ENCODE measurements at places on chromosomes 1 and 21.

DNA sequence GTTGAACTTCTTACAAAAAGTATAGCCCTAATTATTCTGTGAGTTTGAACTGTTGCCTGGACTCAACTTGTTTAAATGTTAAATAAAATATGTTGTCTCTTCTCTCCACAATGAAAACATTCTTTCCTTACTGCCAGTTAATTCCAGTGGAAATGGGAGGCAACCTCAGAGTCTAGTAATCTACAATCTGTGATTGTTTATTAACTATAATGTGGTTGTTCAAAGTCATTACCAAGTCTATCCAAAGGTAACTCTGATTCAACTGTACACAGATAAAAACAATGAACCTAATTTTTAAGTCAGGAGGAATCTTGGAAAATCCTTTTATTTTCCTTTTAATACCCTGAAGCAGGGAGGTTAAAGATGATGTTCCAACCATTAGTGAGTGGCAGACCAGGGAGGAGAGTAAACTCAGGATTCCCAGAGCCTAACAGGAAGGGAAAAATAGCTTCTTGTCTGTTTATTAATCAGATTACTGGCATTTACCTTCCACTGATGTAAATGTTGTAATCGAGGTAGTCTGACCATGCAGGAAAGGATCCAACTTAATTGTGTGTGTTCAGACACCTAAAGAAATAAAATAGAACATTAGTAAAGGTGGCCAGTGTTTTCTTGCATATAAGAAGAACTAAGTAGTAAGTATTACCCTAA is 57.1 kb upstream of the TBX15 start:
- no peak for DNase-seq

GRCh38 chr1:29650476-29650875 is 414.2 kb downstream of the PTPRU start:
- DNase-seq = no peak

DNA sequence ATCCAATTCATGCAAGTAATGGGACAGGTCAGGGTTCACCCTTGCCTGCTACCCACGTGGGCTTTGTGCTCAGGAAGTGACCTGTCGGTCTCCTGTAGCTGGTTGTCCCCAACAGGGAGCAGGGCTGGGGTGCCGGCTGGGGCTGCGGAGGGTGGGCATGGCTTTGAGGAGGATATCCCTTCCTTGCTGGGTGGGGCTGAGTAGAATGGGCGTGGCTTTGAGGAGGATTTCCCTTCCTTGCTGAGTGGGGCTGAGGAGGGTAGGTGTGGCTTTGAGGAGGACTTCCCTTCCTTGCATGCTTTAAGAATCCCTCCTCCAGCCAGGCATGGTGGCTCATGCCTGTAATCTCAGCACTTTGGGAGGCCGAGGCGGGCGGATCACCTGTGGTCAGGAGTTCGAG is 151.3 kb downstream of the CLIC6 start:
- no peak for DNase-seq

- no peak for DNase-seq
Observed at GRCh38 chr21:37530901-37531351, 164.4 kb downstream of the DYRK1A start.

DNA sequence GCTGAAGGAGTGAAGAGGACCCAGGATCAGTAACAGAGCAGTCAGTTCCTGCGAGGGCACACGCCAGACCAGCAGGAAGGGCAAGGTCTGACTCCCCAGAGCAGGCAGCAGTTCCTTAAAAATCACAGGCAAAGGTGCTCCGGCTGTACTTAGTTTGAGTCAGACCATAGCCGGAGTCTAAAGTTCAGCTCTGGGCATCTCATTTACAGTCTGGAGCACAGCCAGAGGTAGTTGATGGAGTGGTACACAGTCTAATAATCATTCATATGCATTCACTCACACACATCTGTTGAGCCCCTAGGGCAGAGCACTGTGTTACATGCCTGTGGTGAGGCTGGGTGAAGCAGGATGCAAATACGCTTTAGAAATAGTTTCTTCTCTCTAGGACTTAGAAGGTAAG is 7.3 kb upstream of the AMIGO1 start:
- no peak for DNase-seq

DNA sequence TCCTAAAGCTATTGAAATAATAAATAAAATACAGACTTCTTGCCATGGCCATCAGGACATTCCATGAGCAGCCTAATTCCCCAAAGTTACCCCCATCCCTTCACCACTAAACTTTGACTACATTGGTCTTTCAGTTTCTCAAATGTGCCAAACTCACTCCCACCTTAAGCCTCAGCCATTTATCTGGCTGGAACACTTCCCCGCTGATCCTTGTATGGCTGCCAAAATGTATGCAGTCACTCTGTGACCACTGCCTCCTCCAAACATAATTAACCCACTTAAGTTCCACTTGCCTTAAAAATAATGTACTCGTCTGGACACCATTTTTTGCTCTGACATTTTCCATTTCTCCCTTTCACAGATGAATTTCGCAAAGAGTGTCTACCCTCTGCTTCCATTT is 407.4 kb downstream of the NTNG1 start:
- no peak for DNase-seq

GRCh38 chr1:21149855-21150432 is 26.8 kb downstream of the EIF4G3 start:
- DNase-seq = no peak

- DNase-seq = no peak
Observed at GRCh38 chr1:13836631-13837030, 136.6 kb downstream of the PRDM2 start.

GRCh38 chr1:109391157-109391556 is 6.6 kb downstream of the SORT1 start:
- no peak for DNase-seq

DNA sequence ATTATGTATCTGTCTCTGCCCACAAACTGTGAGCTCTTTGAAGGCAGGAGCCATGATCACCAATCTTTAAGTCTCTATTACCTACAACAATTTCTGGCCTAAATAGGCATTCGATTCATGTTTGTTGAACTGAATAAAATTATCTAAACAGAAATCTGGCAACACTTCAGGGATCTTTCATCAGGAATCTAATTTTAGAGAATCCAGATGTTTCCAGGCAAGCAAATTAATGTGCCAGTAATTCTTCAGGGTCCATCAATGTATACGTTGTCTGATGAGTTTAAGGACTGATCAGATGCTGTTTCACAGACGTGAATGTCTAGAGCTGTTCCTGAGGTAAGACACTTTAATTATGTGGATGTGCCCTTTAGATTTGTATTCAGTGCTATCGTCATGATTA is 524.4 kb downstream of the PTPRC start:
- DNase-seq = no peak

DNA sequence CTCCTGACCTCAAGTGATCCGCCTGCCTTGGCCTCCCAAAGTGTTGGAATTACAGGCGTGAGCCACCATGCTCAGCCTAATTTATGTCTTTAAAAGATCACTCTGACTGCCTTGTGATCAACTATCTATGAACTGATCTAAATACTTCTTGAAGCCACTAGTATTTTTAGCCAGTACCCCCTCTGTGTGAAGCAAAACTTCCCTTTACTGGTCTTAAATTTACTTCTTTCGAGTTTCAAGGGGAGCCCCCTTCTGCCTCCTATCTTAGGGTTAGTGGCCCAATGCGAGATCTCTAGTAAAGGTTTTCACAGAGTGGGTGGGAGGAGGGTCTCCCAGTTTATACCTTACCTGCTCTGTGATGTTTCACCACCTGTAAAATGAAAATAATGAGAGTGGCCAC is 66.1 kb upstream of the RPL11 start:
- DNase-seq = no peak

DNA sequence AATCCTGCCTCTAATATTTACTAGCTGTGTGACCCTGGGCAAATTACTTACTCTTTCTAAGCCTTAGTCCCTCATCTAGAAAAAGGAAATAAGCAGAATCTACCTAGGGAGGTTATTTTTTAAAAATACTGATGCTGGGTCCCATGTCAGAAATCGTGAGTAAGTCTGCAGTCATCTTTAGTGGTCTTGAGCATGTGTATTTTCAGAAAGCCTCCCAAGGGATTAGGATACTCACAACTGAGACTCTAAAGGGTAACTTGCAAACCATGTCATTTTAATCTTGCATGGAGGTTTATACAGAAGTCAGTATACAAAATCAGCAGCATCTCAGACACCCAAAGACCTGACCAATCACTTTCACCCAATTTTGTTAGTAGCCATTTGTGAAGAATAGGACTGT is 43.2 kb downstream of the DSTYK start:
- DNase-seq = no peak

DNA sequence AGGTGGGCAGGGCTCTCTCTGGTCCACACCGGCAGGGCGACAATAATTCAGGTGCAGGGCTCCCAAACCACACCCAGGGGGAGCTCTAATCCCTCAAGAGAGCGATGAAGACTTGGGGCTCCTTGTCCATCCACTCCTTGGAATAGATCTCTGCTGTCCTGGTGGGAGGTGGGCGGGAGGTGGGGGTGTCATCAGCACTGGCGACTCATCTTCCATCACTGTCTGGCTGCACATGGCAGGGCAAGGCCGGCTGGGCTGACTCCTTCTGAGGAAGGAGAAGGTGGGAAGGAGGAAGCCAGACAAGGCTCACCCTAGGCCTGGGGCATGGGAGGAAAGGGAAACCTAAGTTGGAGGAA is 29.3 kb downstream of the TNNT2 start:
- DNase-seq = no peak

DNA sequence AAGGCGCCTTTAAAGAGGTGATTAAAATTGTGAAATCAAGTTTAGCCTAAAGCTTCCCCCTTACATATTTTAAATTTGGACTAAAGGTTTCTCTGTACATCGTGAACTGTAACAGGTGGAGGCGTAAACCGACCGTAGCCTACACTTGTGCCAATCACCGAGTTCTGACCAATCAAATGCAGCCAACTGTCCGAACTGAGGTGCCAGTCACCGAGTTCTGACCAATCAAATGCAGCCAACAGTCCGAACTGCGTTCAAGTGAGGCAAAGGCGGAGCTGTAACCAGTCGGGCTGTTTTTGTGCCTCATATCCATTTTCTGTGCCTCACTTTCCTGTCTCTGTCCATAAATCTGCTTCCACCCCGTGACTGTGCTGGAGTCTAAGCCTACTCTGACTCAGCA is 7.4 kb downstream of the TFF1 start:
- DNase-seq = no peak

DNA sequence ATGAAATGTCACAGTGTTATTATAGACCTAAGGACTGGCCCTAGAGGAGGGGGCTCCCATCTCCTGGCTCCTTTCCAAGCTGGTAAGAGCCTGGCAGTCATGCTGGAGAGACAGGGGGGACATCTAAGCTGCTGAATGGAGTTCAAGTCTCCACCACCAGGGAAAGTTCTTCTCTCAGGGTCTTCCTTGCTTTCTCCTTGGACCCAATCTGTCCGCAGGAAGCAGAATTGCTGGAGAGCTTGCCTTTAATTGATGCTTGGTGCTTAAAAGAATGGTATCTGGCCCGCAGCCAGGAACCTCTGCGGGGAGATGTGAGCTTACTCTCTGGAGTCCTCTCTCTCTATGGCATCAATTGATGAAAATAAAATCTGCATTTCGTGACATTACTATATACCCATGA is 25.1 kb downstream of the IRF2BP2 start:
- DNase-seq = no peak

DNA sequence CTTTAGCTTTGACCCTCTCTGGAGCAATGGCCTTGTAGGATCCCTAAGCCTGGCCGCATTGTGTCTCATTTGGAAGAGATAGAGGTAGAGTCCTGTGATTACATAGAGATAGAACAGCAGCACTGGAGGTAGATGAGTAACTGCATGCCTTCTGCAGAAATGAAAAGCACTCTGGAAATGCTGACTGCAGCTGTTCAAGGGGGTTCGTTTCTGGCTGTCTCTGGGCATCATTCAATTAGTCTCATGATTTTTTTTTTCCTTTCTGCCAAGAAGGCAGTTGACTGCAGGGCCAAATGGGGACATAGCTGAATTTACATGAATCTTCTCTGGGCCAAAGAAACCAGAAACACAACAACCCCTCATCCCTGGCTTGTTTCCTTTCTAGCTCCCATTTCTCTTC is 28.1 kb upstream of the SNX27 start:
- DNase-seq = no peak

DNA sequence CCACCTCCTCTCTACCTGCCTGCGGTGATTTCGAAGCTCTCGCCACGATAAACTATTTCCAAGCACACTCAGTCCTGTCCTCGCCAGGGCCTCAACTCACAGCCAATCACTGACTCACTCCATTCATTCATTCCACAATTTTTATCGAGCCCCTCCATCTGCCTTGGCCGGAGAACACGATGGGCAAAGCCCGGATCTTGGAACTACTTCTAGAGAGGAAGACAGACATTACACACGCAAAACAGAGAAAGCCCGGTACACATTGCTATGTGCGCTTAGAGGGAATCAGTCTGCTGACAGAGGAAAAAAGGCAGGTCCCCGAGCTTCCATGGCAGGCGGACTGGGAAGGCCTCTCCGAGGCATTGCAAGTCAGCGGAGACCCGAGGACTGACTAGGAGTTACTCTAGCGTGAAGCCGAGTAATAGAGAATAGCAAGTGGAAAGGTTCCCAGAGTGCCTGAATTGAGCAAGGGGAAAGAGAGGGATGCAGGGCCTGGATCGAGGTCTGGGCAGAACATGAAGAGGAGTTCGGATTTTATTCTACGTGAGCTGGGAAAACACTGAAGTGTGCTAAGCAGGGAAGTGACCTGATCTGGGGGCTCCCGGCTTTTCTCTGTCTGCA is 54.2 kb upstream of the DNAJC6 start:
- DNase-seq = no peak

DNA sequence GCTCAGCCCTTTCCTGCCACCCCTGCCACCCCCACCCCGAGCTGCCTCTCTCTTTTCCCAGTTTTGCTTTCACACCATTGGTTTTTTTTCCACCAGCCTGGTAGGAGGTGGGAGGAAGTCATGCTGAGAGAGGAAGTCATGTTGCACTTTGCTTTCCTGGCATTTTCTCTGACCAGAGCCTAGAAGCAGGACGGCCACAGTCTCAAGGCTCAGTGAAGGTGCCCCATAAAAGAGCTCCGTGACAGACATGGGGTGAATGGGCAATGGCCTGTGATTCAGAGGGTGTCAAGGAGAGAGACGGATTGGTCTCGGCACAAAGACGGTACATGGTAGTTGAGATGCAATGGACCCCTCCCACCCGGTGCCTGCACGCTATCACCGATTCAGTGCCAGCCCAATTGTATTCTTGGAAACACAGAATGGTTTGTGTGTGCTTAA is 42.1 kb upstream of the DMRTB1 start:
- no peak for DNase-seq

GRCh38 chr1:14517841-14518180 is 80.7 kb upstream of the KAZN start:
- DNase-seq = no peak

GRCh38 chr1:24418898-24419628 is 3.5 kb downstream of the NIPAL3 start:
- DNase-seq = no peak

Measured in stimulated activated CD4-positive, alpha-beta T cell treated with anti-CD3 and anti-CD28 coated beads, Interleukin-1b, Interleukin-23, amount 100 ng/mL, for 1 hour (primary cell).